ENCODE measurements at places on chromosomes 11 and 22. TPM values are rescaled to one million over a fixed set of nuclear protein-coding genes. Genes with fewer than 3 reads are reported as not detected.
A peak's percentile ranks its signal among the peaks of the same experiment; 100 is the strongest.

GRCh38 chr11:41775296-41775695, 315.8 kb upstream of the LRRC4C start:
- H3K4me1 ChIP-seq: no peaks in the 10 kb centered on the region
- H3K36me3 ChIP-seq: no peaks in the 10 kb centered on the region
- DNase-seq: no peak
- no peak overlapping the region for H3K27ac ChIP-seq
- no peaks in the 10 kb centered on the region for H3K27me3 ChIP-seq

DNA sequence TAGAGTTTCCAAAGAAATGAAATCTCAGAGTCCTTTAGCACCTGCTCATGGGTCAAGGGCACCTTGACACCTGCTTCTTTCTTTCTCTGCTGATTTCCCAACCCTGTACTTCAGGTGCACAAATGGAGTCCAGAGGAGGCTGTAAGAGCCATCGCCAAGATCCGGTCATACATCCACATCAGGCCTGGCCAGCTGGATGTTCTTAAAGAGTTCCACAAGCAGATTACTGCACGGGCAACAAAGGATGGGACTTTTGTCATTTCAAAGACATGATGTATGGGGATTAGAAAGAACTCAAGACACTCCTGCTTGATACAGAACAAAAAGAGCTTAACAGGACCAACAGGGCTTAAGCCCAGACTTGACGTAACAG, 5.9 kb downstream of the PTPMT1 start:
- no peak overlapping the region for H3K4me3 ChIP-seq
- no peaks in the 10 kb centered on the region for H3K27me3 ChIP-seq
- peaks cover 23% of the 10 kb centered on the region for H3K36me3 ChIP-seq

DNA sequence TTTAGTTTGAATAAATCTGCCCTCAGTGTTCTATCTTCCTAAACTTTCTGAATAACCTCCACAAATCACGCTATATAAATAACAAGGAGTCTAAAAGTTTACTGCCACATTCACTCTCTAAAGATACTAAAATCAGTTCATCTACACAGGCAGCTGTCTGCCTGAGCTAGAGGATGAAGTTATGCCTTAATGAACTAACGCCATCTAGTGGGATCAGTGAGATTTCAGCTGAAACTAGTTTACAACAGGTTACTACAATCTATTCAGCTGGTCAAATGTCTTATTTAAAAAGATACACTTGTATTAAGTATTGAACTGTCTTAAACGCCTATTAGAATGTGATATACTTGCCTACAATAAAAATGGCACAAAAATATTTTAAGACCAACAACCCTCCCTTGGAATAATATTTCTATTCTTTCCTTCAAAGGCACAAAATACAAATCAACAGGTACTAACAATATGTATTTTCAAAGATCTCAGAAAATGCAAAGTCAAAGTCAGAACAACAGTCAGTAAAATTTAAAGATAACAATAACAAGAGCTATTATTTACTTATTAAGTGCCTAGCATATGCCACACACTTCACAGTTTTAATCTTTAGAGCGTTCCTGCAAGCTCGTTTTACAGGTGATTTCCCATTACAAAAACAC, 84.1 kb downstream of the LARGE2 start:
- H3K36me3 ChIP-seq: no peaks in the 10 kb centered on the region
- H3K27me3 ChIP-seq: no peaks in the 10 kb centered on the region
- H3K4me1 ChIP-seq: peaks cover 5% of the 10 kb centered on the region
- no peak for DNase-seq

DNA sequence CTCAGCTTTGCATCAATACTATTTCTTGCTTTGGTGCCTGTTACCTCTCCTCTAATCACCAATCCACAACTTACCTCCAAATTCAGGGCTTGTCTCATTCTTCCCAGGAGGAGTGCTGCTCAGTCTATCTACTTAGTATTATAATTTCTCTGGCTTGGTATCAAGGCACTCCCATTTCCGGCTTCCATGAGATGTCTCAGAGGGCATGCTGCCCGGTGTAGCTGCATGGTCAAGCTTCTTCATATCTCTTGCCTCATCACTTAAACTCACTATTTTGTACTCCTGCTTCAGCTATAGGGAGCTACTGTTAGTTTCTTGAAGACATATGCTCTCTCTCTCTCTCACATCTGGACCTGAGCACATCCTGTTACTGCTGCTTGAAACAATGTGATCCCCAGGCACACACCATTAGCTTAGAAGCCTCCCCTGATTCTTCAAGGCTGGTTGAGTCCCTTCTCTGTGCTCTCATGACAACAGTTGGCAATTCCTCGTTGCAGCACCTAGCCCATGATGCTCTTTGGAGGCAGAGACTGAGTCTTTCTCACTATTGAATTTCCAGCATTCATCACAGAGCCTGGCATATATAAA, 182.8 kb upstream of the SYN3 start:
- no peak overlapping the region for H3K4me3 ChIP-seq
- no peak overlapping the region for H3K27ac ChIP-seq
- no peaks in the 10 kb centered on the region for H3K27me3 ChIP-seq
- no peaks in the 10 kb centered on the region for H3K36me3 ChIP-seq

LRP4 gene
- 11.0 TPM for polyA plus RNA-seq

- no peak for DNase-seq
- no peaks in the 10 kb centered on the region for H3K27me3 ChIP-seq
- H3K4me1 ChIP-seq: no peaks in the 10 kb centered on the region
- no peaks in the 10 kb centered on the region for H3K36me3 ChIP-seq
- no peak overlapping the region for H3K4me3 ChIP-seq
- H3K27ac ChIP-seq: no peak overlapping the region
Measured at GRCh38 chr11:94449437-94449836, 44.2 kb downstream of the MRE11 start.

DNA sequence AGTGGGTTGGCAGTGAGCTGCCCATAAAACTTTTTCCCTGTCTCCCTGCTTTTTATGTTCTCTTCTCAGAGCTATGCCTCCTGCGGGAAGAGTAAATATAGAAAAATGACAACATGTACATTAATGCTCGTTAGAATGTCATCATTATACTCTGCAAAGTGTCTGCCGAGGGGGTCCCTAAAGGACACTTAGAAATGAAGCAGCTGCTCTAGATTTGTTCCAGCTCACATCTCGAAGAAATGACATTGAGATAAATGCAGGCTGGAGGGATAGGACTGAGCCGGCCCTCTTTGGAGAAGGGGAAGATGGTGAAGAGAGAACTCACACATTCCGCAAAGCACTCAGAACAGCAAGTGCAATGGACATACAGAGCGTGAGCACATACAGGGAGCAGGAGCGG, 240.0 kb downstream of the NXPE2 start:
- H3K27ac ChIP-seq: no peak overlapping the region
- H3K36me3 ChIP-seq: no peaks in the 10 kb centered on the region
- H3K4me3 ChIP-seq: no peak overlapping the region
- no peak for DNase-seq
- H3K27me3 ChIP-seq: no peaks in the 10 kb centered on the region

- no peaks in the 10 kb centered on the region for H3K4me1 ChIP-seq
- no peak overlapping the region for H3K27ac ChIP-seq
- H3K27me3 ChIP-seq: no peaks in the 10 kb centered on the region
- H3K4me3 ChIP-seq: no peak overlapping the region
Measured at GRCh38 chr11:13475091-13475490, 12.1 kb upstream of the BTBD10 start.

DNA sequence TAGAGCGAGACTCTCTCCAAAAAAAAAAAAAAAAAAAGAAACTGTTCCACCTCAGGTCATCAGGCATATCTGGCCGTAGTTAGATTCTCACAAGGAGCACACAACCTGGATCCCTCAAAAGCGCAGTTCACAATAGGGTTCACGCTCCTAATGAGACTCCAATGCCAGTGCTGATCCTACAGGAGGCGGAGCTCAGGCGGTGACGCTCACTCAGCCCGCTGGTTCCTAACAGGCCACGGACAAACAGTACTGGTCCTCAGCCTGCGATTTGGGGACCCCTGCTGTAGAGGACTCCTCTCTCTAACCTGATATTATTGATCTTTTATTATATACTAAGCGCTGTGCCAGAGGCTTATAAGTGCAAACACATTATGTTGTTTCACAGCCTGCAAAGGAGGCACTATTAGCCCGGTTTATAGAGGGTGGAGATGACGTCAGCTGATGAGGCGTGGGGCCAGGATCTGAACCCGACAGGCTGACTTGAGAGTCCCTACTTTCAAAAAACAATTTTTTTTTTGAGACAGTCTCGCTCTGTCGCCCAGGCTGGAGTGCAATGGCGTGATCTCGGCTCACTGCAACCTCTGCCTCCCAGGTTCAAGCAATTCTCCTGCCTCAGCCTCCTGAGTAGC, 4.9 kb upstream of the MAFF start:
- H3K36me3 ChIP-seq: no peaks in the 10 kb centered on the region
- H3K27ac ChIP-seq: no peak overlapping the region
- peak; percentile 48 for DNase-seq
- peaks cover 9% of the 10 kb centered on the region for H3K27me3 ChIP-seq
- no peaks in the 10 kb centered on the region for H3K4me1 ChIP-seq
- no peak overlapping the region for H3K4me3 ChIP-seq

DNA sequence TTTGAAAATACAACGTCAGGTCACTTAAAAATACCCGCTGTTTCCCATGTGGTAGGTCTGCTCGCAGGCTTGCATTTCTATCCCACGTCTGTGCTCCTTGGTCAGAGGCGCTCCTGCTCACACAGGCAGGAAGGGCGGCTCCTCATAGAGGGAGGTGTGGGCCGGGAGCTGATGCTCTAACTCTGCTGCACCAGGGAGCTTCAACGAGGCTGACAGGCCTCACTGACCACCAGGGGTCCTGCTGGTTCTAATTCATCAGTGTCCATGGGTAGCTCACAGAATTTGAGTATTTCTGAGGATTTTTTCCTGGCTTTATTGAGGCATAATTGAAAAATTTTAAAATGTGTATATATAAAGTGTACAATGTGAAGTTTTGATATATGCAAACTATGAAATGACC, 68.5 kb downstream of the PIWIL3 start:
- H3K36me3 ChIP-seq: no peaks in the 10 kb centered on the region
- H3K4me3 ChIP-seq: no peak overlapping the region
- H3K27ac ChIP-seq: no peak overlapping the region

DNA sequence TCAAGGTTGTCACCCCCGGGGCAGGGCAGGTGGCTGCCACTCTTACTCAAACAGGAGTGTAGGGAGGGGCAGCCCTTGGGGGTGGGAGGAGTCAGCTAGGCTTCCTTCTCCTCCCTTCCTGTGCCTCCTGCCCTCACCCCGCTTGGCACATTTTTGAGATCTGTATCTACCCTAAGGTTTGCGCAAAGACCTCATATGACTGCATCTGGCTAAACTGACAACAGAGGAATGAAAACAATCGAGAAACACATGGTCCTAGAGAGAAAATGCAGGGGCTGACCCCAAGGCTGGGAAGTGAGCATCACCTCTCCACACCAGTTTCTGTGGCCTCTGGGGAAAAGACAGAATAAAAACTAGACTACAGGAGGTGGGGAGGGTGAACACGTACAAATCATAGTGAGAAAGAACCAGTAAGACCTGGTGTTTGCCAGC, 28.1 kb downstream of the IGSF9B start:
- no peak overlapping the region for H3K27ac ChIP-seq
- H3K36me3 ChIP-seq: peaks cover 15% of the 10 kb centered on the region
- H3K4me3 ChIP-seq: no peak overlapping the region
- H3K4me1 ChIP-seq: peaks cover 2% of the 10 kb centered on the region

PHLDA2 gene
- polyA plus RNA-seq: 7.6 TPM

HORMAD2 gene
- polyA plus RNA-seq: not detected

OR2D2 gene
- 0.08 TPM for polyA plus RNA-seq

CHRDL2 gene
- 0.49 TPM for polyA plus RNA-seq

DNA sequence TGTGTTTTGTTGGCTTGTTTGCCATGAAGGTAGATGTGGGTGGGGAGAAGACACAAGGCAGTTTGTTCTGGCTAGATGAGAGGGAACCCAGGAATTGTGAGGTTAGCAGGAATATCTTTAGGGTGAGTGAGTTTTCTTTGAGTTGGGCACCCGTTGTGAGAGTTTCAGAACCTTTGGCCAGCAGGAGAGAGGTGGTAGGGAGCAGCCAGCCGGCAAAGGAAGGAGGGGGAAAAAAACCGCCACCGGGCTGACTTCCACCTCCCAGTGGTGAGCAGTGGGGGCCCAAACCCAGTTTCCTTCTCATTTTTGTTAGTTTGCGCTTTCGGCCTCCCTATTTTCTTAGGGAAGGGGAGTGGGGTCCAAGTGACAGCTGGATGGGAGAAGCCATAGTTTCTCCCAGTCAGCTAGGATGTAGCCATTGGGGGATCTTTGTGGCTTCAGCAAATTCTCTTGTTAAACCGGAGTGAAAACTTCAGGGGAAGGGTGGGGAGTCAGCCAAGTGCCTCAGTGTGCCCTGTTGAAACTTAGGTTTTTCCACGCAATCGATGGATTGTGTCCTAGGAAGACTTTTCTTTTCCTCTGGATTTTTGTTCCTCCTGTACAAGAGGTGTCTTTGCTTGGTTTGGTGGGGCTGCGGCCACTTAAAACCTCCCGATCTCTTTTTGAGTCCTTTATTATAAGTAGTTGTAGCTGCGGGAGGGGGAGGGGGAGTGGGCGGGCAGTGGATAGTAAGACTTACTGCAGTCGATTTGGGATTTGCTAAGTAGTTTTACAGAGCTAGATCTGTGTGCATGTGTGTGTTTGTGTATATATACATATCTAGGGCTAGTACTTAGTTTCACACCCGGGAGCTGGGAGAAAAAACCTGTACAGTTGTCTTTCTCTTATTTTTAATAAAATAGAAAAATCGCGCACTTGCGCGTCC, 1.1 kb upstream of the GCAT start:
- H3K27me3 ChIP-seq: peaks cover 40% of the 10 kb centered on the region
- peaks cover 16% of the 10 kb centered on the region for H3K4me1 ChIP-seq
- no peaks in the 10 kb centered on the region for H3K36me3 ChIP-seq
- H3K4me3 ChIP-seq: peak overlapping the region; percentile 79

GRCh38 chr11:45678976-45679375, 13.6 kb upstream of the CHST1 start:
- H3K27ac ChIP-seq: no peak overlapping the region
- no peak for DNase-seq
- peaks cover 2% of the 10 kb centered on the region for H3K27me3 ChIP-seq
- H3K36me3 ChIP-seq: no peaks in the 10 kb centered on the region

GRCh38 chr22:38017272-38017920, 33.0 kb upstream of the SOX10 start:
- H3K27me3 ChIP-seq: no peaks in the 10 kb centered on the region
- H3K27ac ChIP-seq: no peak overlapping the region
- no peaks in the 10 kb centered on the region for H3K36me3 ChIP-seq
- no peak overlapping the region for H3K4me3 ChIP-seq

DNA sequence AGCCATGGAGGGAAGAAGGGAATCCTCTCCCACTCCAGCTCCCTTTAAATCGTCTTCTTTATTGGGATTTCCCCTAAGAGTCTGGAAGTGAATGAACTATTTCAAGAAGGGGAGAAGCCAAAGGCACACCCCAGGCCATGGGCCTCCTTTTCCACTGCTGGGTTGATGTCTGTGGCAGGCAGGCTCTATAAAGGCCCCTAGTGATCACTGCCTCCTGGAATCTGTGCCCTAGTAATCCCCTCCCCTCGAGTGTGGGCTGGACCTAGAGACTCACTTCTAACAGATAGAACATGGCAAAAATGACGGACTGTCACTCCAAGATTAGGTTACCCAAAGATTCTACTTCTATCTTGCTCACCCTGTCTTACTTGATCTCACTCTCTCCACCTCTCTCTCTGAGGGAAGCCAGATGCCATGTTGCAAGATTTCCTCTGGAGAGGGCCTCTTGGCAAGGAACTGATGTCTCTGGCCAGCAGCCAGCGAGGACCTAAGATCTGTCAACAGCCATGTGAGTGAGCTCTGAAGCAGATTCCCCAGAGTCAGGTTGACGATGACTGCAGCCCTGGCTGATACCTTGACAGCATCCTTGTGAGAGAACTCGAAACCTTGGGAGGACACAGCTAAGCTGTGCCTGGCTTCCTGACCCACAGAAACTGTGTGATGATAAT, 444.8 kb downstream of the SOX6 start:
- no peak for DNase-seq
- H3K4me3 ChIP-seq: no peak overlapping the region
- no peaks in the 10 kb centered on the region for H3K36me3 ChIP-seq
